Activated naive CD8-positive, alpha-beta T cell treated with anti-CD3 and anti-CD28 coated beads, Interleukin-2, amount 50 U/mL, for 24 hours (primary cell): ENCODE measurements at places on chromosomes 1 and 21.

DNA sequence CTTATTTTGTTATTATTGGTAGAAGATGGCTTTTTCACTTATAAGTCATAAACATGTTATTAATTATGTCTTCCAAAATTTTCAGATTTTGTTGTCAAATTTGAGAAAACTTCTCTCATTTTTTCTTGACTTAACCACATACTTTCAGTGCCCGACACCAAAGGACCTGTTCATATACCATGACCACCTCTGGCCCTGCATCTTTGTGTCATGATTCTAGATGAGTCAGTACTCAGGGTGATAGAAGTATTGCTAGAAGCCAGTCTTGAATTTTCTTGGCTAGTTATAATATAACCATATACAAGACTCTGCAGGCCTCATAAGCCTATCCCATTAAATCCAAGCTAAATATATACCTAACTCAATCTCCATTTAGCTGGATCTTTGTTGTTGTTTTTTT, 35.4 kb upstream of the DPH5 start:
- no peak for DNase-seq

DNA sequence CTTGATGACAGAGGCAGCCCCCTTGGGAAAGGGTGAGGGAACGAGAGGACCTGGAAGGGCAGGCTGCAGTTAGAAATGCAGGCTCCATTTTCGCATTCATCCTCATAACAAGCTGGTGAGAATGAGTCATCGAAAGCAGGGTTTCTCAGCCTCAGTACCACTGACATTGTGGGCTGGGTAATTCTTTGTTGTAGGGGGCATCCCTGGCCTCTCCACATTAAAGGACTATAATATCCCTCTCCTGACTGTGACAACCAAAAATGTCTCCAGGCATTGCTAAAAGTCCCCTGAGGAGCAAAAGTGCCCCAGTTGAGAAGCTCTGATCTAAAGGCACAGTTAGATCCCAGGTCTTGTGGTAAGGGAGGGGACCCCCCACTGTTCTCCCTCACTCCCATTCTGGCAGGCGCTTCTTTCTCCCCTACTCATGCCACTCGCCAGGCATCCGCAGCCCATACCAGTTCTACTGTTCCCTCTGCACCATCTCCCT, 20.4 kb downstream of the KCNN3 start:
- peak; percentile 54 for DNase-seq

- DNase-seq = no peak
Measured at GRCh38 chr1:27552911-27553420, 51.0 kb downstream of the AHDC1 start.

DNA sequence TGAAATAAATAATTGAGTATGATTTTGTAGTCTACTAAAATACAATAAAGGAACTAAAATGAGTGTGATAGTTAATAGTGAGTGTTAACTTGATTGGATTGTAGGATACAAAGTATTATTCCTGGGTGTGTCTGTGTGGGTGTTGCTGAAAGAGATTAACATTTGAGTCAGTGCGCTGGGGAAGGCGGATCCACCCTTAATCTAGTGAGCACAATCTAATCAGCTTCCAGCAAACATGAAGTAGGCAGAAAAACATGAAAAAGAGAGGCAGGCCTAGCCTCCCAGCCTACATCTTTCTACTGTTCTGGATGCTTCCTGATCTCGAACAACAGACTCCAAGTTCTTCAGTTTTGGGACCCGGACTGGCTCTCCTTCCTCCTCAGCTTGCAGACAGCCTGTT, 1716.6 kb downstream of the MRPL39 start:
- no peak for DNase-seq

GRCh38 chr1:194068446-194069167, 882.2 kb upstream of the B3GALT2 start:
- DNase-seq = no peak

GRCh38 chr1:184973272-184974055, 844 bp downstream of the NIBAN1 start:
- peak; percentile 70 for DNase-seq

DNA sequence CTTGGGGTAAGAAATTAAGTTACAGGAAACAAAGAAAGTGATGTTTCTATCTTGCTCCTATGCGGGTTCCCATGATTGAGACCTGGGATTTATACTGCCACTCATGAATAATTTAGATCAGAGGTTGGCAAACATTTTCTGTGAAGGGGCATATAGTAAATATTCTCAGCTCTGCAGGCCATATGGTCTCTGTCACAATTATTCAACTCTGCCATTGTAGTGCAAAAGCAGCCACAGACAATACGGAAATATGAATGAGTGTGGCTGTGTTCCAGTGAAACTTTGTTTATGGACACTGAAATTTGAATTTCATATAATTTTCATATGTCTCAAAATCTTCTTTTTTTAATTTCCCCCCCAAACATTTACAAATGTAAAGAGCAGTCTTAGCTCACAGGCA, 127.2 kb downstream of the FOXD2 start:
- no peak for DNase-seq

DNA sequence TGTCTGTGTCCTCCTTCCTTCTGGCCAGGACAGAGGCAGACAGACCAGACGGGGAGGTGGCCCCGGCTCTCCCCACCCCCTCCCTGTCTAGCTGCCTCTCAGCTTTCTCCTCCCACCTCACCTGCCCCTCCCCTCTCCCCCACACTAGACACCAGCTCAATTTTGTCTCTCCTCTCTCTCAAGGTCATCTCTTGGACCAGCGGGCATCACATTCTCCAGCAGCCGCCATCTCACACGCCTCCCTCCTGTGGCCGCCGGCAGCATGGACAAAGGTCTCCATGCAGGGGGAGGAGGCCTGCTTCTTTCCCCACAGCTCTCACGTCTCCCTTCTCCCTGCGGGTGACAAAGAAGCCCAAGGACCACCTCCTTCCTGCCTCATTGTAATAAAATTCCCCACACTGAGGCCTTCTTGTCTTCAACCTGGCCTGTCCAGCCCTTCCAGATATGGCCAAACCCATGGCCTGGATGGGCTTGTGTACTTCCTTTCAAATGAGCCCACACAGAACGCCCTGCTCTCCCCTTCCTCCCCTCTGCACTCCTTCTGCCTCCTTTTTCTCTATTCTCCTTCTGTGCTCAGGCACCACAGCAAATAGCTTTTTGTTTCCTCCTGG, 14.6 kb downstream of the OPTC start:
- no peak for DNase-seq

DNA sequence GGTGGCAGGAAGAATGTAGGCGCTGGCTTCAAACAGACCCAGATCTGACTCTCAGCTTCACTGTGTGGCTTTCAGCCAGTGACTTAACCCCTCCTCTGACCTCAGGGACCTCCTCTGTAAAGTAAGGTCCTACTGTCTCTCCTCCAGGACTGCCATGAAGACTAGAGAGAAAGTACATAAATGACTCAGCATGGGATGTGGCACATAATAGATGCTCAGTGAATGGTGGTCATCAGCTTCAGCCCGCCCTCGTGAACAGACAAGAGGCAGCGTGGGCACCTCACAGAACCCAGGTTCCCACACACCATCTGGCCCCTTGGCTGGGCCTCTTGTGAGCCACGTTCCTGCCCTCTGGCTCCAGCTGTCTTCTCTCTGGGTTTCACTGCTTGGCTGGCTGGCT, 126.0 kb downstream of the SYF2 start:
- DNase-seq = no peak

DNA sequence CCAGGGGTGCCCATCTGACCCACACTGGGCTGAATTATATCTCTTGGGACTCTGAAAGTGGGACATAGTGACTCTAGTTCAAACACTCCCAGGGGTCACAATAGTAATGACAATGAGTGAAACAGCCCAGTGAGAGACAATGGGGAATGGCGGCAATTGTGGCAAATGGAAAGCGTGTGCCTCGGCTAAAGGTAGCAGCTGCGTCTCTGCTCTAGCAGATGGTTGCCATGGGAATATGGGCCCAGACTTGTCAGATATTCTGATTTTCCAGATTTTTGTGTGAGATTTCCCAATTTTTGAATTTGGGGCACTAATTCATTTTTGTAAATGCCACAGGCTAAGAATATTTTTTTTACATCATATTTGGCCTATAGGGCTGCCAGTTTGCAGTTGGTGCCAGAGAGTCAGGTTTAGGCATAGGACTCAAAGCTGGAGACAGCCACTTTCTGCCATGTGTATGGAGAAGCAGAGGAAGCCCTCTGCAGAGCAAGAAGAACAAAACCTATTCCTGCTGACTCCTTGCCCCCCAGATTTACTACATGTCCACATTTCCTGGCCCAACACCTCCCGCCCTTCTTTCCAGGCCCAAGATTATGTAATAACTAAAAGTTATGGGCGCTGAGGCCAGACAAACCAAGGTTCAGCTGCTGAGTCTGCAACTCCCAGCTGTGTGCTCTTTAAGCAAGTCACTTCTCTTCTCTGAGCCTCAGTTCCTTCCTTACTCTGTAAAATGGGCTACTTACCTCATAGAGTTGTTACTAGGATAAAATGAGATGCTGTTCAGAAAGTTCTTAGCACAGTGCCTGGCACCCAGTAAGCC, 21.6 kb upstream of the PTP4A2 start:
- no peak for DNase-seq

DNA sequence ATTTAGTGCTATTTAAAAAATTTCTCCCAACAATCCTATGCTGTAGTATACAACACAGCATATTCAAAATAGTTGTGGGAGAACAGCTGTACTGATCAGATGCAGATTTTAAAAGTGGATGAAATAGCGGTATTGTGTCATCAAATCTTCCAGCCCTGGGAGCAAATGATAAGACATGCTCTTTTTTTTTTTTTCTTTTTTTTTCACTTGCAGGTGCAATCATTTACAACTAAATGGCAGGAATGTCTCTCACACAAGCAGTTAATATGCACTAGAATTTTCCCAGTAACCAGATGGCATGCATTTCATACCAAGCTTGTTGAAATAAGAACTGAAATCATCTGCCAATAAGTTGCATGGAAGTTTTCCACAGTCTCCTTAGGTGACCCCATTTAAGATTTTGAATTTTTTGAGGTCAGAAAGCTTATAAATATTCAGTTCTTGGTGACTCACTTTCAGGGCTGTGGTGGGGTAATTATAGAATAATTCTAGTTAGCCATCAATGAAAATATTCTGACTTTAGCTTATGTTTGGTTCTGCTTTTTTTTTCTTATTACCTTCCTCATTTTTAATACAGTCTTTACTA, 623.9 kb upstream of the NR5A2 start:
- no peak for DNase-seq

- no peak for DNase-seq
Measured at GRCh38 chr1:155093911-155094621, 15.4 kb downstream of the EFNA3 start.

- no peak for DNase-seq
Measured at GRCh38 chr1:91778964-91779363, 107.0 kb downstream of the TGFBR3 start.

- no peak for DNase-seq
Measured at GRCh38 chr21:31714741-31715365, 17.1 kb downstream of the SCAF4 start.

DNA sequence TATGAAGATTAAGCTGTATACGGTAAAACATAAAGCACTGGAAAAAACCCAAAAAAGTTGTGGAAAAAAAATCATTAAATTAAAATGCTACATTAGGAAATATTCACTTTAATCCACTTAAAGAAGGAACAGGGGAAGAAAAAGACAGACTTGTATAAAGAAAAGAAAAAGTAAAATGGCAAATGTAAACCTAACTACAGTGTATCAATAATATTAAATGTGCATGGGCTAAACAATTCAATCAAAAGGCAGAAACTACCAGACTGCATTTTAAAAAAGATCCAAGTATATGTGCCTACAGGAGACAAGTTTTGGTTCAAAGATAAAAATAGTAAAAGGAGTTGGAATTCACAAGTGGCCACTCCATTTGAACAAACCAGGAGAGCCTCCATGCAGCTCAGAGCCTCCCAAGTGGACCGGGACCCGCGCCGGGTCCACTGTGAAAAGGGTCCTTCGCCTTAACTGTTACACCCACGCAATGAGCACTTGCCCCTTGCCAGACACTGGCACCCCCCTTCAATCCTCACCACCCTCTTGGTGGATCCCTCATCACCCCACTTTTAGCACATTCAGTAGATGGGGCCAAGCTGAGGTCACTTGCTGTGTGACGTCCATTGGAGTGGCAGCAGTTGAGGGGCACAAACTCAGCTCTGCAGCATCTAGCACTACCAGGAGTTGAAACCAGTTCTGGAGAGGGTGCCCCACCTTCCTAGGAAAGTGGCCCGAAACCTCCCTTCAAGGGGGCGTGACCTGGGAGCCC, 898 bp downstream of the C1orf174 start:
- no peak for DNase-seq

DNA sequence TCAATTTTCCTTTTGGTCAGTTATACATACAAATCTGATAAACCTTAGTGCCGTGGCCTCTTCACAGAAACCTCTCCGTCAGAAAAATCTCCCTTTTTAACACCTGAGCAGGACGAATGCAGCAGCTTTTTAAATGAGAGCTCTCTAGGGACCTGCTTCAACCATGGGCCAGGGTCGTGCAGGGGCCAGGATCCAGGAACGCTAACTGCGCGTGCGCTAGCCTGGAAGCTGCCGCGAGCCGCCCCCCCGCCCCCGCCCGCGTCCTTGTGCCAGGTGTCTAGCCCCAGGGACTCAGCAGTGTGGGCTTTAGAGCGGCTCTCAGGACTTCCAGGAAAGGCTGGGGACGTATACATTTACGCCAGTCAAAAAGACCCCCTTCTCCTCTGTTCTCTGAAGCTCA, 136.8 kb upstream of the FMN2 start:
- no peak for DNase-seq

DNA sequence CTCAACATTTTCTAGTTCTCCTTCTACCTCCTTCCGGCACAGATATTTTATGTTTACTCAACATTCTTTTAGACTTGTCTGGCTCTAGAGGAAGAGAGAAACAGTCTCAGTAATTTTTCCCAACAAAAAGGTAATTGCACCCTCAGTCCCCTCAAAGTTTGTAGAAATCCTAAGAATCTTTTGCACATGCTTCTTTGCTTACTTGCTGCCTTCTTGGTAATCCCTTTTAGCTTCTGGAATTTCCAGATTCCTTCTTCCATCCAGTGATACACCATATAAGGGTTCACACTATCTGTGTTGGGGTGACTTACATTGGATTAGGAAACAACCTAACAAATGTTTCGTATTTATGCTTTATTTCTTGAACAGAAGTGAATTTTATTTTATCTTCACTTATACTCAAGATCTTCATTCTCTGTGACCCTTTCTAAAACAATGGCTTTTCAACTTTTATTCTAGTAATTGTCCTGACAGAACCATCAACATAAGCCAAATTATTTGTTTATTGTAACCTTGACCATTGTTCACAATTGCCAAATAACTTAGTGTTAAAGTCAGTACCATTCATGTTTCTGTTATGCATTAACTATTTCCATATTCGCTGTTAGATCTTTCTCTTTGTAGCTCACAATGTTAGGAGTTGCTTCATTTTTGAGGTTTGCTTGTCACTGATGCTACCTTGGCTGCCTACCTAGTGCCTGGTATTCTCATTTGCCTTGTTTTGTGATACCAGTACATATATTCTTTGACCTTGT, 238.1 kb downstream of the HMCN1 start:
- no peak for DNase-seq
